ENCODE measurements at places on chromosomes 11 and 22.
A peak's percentile ranks its signal among the peaks of the same experiment; 100 is the strongest.

GRCh38 chr22:37471727-37472417, 14.3 kb downstream of the MFNG start:
- no peak for DNase-seq

GRCh38 chr11:128595221-128595620, 7.9 kb upstream of the ETS1 start:
- DNase-seq, result no peak

GRCh38 chr11:8779107-8779506, 96.5 kb downstream of the RPL27A start:
- DNase-seq, result no peak

DNA sequence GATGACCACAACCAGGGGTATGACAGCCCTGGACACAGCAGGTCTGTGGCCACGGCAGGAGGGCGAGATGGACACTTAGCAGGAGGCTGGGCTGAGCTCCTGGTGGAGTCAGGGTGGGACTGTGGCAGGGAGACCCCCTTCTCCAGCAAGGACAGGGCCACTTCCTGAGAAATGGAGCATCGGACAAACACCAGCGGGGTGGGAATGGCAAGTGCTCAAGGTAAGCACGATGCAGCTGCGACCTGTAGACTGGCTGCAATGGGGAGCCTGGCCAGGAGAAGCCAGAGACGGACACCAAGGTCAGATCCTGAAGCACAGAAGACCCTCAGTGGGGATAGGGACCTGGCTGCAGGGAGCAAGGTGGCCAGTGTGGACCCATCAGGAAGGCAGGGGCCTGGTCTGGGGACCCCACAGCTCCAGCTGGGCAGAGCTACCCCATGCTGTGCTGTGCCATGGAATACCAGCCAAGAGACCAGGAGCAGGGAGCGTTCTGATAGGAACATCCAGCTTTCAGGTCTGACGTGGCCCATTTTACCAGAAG, 29.2 kb downstream of the RSPH14 start:
- DNase-seq, result no peak

DNA sequence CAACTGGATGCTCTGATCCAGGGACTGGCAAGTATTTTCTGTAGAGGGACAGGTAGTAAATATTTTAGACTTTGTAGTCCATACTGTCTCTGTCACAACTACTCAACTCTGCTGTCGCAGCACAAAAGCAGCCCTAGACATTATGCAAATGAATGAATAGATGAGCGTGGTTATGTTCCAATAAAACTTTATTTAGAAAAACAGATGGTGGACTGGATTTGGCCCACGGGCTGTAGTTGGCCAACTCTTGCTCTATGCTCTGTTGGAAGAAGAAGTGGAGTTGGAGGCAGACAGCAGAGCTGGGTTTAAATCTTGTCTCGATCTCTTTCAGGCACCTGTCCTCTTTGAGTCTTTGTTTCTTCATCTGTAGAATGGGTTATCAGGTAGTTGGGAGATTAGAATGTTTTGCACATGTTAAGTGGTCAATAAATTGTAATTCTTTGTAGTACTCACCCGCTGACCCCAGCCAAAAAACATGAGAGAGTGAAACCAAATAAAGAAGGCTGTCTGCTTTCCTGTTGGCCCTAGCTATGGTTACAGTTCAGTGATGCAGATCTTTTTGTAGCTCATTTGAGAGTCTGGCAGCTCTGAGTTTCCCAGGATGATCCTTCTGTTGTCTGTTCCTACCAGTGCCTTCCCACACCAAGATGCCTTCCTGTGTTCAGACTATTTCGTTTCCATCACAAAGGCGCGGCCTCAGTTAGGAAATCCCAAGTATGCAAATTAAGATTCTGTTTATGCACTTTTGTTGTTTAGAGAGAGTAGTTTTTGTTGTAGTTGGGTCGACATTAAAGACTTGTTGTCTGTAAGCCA, 198.1 kb upstream of the SEZ6L start:
- DNase-seq, result no peak

DNA sequence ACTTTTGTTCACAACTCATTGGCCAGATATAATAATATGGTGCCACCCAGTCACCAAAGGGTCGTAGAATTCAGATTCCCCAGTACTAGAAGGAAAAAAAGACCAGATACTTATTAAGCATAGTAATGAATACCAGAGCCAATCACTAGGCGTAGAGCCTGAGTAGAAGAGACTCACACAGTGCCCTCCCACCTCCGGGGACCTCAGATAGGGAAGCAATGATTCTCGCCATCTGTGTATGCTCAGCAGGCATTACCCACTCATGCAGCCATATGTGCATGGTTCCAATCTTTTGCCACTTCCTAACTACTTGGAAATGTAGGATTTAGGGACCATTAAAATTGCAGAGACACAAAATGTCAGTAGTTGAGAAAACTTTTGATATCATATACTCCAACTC, 85.3 kb downstream of the C11orf87 start:
- no peak for DNase-seq

GRCh38 chr11:67500831-67501715, 4.1 kb downstream of the PITPNM1 start:
- peak; percentile 32 for DNase-seq

DNA sequence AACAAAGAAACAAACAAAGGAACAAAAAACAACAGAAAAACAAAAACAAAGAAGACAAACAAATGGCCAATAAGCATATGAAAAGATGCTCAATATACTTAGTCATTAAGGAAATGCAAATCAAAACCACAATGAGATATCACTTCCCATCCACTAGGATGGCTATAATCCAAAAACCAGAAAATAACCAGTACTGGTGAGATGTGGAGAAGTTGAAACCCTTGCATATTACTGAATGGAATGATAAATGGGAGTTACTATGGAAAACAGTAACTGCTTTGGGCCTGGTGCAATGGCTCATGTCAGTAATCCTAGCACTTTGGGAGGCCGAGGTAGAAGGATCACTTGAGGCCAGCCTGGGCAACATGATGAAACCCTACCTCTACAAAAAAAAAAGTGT, 44.9 kb upstream of the RBFOX2 start:
- no peak for DNase-seq

- no peak for DNase-seq
Observed at GRCh38 chr11:117959438-117960149, 26.6 kb upstream of the IL10RA start.

GRCh38 chr11:57460022-57460757, at the start of gene RTN4RL2:
RTN4RL2 (plus strand) TSS chr11:57460528; CDS start chr11:57460866, 338 bp downstream.
- peak; percentile 65 for DNase-seq

DNA sequence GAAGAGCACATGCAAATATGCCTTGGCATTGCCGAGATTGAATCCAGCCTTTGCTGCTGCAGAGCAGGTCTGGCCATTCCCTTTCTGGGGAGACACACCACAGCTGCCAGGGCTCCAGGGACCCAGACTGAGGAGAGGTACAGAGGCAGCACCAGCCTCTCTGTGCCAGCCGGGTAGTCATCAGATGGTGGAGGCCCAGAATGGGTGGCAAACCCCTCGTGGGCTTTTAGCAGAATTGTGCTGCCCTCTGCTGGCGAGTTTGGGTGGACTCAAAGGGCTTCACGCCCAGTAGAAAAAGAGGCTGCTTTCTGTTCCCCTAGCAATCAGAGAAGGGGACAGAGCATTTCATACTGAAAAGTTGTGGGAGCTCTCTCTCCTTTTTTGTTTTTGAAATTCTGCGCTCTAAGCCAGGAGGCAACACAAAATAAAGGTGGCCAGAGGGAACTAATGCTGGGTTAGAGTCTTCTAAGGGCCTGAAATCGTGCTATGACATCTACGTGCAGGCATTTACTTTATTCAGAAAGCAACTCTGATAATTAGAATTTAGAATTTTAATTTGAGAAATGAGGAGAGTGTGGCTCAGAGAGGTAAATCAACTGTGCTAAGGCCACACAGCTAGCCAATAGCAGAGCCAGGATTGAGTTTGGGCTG, 158.8 kb upstream of the NAV2 start:
- peak; percentile 85 for DNase-seq

GRCh38 chr22:38272373-38273134, at the start of gene TMEM184B:
TMEM184B (minus strand) TSS chr22:38273010; CDS start chr22:38247961, 25,049 bp downstream.
- peak; percentile 67 for DNase-seq

- no peak for DNase-seq
Observed at GRCh38 chr11:67400942-67401494, 640 bp downstream of the PPP1CA start.

GRCh38 chr22:45512363-45512762, 9.7 kb downstream of the FBLN1 start:
- DNase-seq, result no peak

DNA sequence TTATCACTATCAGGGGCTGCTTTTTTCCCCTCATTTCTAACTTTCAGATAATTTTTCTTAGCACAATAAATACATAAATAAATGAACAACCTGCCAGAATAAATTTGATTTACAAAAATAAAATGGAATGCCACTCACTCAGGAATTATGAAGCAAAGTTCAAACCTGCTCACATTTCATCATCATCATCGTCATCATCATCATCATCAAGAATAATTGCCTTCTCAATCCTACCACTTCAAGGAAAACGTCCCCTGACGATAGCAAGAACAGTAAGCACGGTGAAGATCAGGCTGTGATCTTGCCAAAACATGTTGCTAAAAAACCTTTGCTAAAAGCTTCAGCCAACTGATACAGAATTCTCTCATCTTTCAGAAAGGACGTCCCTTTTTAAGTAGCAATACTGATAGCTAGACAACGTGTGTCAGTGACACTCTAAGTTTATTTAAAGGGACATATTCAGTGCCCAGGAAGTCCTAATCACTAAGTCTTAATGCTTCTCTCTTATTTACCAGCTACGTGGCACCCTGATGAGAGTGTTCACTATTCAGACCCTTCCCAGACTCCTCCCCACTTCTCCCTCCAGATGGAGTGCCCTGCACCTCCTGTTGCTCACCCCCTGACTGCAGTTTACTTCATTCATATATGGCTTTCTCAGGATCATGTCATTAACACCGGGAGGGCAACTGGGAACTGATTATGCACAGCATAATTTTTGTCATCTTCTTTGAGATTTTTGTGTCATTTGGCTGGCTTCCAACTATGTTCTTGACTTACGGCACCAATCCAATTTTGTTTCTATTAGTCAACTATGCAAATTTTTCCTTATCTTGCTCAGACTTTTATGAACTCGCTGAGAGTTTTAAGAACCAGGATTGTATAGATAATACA, 200.1 kb upstream of the GUCY1A2 start:
- no peak for DNase-seq

DNA sequence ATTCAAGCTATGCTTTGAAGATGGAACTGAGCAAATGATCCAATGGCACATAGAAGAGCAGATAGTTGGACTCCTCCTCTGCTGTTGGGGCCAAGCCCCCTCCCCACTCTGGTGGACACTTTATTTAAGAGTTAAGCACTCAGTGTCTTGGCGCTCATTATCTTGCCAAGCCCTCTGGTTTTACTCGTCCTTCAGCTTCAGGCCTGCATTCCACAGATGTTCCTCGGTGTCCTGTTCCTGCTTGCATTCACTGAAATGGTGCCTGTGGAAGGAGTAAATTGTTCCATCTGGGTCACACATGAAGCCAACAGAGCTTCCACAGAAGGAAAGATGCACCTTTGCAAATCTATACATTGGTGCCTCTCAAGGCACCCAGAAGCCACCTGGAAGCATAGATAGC, 26.1 kb downstream of the MAML2 start:
- no peak for DNase-seq
